ENCODE measurements at places on chromosomes 7 and 10. TPM values are rescaled to one million over a fixed set of nuclear protein-coding genes. Genes with fewer than 3 reads are reported as not detected.

The NDUFB8 gene
- 164 TPM for total RNA-seq

The OLAH gene
- not detected for total RNA-seq

The SYT15B gene
- 0.21 TPM for total RNA-seq

The CHST15 gene
- 43.2 TPM for total RNA-seq

DNA sequence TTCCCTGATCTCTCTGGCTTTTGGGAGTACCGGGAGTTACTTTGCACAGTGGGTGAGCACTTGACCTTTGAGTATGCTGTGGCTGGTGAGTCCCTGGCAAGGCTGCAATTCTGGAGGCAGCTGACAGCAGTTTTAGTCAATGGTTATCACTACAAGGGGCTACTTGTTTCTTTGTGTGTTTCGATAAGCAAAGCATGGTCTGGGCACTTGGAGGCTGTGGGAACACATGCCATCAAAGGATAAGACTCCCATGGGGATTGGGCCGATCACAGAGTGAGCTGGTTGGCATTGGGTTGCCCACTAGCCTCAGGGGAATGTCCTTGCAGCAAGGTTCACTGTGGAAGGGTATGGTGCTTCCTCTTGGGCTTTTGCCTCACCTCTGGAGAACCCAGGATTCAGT is 208.2 kb downstream of the SNX13 start:
- H3K4me3 ChIP-seq = no peak overlapping the region
- H3K36me3 ChIP-seq = no peaks in the 10 kb centered on the region
- H3K27ac ChIP-seq = no peak overlapping the region
- H3K27me3 ChIP-seq = no peaks in the 10 kb centered on the region
- DNase-seq = no peak

GRCh38 chr10:75744261-75744660 is 312.8 kb downstream of the LRMDA start:
- DNase-seq = no peak
- H3K27ac ChIP-seq = no peak overlapping the region
- no peaks in the 10 kb centered on the region for H3K36me3 ChIP-seq
- H3K4me3 ChIP-seq = no peak overlapping the region
- H3K4me1 ChIP-seq = peaks cover 35% of the 10 kb centered on the region

DNA sequence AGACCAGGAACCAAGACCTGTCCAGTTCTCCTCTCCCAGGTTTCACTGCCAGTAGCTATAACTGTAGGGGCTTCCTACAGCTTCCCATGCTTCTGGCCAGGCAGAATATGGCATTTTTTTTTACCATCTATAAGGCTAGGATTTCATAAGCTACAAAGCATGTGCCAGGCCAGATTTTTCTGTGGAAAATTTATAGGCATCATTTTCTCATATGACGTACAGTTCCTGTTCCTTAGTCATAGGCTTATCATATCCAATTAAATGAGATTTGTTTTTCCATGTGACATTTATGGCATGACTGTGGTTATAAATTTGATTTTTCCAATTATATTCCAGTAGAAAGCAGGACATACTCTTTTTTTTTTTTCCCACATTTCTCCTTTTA is 208.6 kb upstream of the NPY start:
- DNase-seq = no peak
- no peak overlapping the region for H3K4me3 ChIP-seq
- no peaks in the 10 kb centered on the region for H3K27me3 ChIP-seq

DNA sequence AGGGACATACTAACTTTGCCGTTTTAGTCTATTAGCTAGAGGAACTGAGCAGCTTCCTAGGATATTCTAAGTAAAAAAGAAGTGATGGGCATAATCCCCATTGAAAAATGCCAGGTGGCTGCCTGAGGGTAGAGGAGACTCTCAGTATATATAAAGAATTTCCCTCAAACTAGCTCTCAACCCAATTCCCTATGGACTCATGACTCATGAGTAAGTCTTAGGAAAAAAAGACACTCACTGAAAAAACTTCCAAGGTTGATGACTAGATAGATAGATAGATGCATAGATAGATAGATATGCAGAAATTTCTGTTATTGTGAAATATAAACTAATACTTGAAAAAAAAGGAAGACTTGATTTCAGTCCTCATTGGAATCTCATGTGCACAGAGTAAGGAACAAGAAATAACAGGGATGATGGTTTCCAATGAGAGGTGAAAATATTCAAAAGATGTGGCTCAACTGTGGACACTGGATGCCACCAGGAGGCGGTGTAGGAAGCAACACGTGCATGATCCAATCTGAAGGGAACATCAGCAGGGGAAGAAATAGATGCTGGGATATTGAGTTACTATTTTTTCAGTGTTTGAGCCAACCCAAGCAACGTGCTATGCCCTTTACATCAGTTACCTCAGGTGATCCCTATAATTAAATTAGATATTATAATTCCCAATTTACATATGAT is 711.0 kb upstream of the LRRTM3 start:
- H3K27ac ChIP-seq = no peak overlapping the region
- no peaks in the 10 kb centered on the region for H3K36me3 ChIP-seq
- H3K4me3 ChIP-seq = no peak overlapping the region
- no peak for DNase-seq
- no peaks in the 10 kb centered on the region for H3K4me1 ChIP-seq

DNA sequence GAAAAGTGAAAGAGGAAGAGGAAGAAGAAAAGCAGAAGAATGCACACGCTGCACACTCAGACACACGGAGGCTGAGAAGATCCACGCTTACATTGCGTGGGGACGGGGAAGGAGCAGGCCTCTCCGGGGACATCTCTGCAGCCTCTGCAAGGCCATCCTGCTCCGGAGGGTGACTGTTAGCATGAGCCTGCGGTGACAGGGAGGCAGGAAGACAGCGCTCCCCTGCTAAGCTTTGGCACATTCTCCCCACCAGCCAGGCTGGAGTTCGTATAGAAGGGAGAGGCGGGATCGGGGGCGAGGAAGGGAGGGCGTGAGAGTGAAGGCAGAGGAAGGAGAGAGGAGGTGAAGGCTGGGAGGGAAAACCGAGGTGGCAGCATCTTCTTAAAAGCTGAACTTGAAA is 366.0 kb upstream of the SHH start:
- no peak overlapping the region for H3K4me3 ChIP-seq
- H3K36me3 ChIP-seq = no peaks in the 10 kb centered on the region
- no peaks in the 10 kb centered on the region for H3K27me3 ChIP-seq
- H3K27ac ChIP-seq = no peak overlapping the region
- no peak for DNase-seq
- H3K4me1 ChIP-seq = no peaks in the 10 kb centered on the region

- H3K27me3 ChIP-seq = no peaks in the 10 kb centered on the region
- peaks cover 7% of the 10 kb centered on the region for H3K4me1 ChIP-seq
- no peak overlapping the region for H3K4me3 ChIP-seq
- H3K36me3 ChIP-seq = no peaks in the 10 kb centered on the region
- no peak overlapping the region for H3K27ac ChIP-seq
These were observed 388.5 kb upstream of the NFE2L3 start for GRCh38 chr7:25763463-25763860.

GRCh38 chr7:28998105-28998504 is 40.0 kb upstream of the TRIL start:
- no peak overlapping the region for H3K27ac ChIP-seq
- peaks cover 11% of the 10 kb centered on the region for H3K4me1 ChIP-seq
- no peaks in the 10 kb centered on the region for H3K27me3 ChIP-seq
- H3K4me3 ChIP-seq = no peak overlapping the region
